ENCODE measurements at places on chromosomes 5 and 9.

- DNase-seq = no peak
Observed at GRCh38 chr5:157184117-157184670, 3.6 kb downstream of the ITK start.

DNA sequence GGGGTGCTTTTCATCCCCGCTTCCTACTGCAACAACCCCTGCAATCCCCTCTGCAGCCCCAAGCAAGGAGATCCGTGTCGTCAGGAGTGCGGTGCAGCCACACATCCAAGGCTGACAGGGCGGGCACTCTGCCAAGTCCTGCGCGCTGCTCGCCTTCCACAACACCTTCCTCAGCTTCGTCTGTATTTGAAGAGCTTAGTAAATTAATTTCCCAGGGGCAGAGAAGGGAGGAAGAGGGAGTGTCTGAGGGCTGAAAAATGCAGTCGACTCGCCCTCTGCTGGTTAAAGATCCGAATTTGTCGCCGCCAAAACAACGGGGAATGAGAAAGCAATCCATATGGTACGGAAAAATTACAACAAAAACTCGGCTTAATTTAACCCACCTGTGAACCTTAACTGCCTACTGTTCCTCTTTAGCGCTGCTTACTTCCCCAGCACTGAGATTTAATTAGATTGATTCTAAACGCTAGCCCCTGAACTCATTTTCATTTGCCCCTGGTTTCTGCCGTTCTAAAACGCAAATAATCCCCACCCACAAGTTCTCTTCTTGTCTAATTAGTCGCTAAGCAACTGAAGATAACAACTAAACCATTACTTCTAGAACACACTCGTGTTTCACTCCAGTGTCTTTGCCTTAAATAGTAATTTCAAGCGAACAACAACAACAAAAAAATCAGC is 10.9 kb upstream of the PCDHB1 start:
- no peak for DNase-seq

DNA sequence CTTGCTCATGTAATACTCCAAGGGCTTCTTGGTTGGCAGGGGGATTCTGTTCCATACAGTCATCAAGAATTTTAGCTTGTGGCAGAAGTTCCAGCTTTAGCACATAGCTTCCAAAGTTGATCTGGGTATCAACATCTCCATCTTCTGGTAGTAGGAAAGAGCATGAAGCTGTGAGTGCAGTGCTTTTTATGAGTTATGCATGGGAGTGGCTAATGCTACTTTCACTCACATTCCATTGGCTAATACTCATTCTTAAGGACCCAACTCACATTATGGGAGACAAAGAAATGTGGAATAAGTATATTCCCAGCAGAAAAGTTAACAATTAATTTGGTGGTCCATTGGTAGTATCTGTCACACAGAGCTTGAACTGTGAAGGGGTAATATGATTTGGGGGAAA is 194.2 kb upstream of the CHD1 start:
- DNase-seq = no peak

DNA sequence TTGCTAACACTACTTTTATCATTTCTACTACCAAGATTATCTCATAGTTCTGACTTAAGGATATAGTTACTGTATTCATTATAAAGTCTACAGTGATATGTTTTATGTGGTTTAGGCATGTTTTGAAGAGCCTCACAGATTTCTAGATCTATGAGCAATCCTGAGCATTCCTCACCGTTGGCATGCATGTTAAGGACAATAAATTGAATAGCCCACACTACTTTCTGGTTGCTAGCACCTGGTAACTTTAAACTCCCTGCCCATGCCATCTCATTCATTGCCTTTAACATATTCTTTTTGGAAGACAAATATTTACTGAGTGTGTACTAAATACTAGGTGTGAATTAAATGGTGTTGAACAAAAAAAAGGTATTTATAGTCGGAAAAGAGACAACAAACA is 868.1 kb upstream of the CDH9 start:
- DNase-seq = no peak

DNA sequence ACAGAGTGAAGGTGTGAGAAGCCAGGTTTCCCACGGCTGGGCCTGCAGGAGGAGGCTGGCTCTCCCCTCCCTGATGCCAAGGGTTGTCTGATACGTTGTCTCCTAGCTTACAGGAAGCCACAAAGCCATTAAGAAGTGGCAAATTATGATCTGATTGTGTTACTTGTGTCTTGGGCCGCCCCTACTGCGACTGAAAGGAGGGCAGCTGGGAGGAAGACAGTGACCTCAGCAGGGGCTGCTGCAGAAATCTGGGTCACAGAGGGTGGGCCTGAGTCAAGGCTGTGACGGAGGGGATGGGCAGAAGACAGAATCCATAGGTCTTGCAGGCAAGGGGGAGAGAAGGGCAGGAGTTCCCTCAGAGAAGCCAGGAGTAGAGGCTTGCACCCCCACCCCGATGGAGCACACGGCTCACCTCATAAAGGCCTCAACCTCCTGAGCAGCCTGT is 145.0 kb downstream of the FSTL4 start:
- no peak for DNase-seq

DNA sequence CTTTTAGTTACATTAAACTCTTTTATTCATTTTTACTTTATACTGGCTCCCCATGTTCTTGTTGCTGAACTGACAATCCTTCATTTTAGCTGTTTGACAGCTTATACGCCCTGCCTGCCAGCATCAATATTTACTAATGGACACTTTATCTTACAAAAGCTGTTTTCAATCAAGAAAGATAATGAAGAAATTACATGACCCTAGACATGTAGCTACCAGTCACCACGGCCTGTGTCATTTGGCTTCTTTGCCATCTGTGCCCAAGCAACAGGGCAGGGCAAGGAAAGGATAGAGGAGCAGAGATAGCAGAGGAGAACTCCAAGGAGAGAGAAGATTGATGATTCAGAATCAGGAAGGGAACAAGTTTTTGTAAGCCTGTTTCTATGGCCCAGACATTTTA is 647.3 kb downstream of the BRINP1 start:
- DNase-seq = no peak

DNA sequence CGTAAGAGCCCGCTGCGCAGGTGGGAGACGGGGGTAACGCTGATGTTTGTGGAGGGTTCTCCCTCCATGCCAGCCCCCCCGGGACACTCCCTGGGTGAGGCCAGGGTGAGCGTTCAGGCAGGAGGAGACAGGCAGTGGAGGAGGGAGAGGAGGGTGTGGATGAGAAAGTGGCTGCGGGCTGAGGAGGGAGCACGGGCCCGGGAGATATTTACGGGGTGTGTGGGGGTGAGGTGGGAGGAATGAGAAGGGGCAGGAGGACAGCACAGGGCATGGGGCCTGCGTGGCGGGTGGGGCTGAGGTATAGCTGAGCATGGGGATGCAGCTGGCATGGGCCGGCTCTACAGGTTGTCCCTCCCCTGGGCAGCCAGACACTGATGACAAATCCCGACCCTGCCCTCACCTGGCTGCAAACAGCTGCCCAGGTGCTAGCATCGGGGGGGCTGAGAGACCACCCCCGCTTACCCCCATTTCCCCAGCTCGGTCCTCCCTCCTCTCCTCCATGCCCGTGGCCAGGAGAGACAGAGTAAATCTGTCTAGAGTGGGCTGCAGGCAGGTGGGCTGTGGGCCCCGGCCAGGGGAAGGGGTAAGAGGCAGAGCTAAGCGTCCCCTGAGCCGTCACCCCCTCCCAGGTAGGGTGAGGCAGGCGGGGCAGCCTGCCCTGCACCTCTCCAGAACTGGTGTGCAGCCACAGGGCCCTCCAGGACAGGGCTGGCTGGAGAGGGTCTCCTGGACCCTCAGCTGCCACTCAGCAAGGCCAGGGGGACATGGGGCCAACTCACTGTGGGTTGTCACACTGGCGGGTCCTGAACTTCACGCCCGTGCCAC is 79.2 kb downstream of the ZNF354C start:
- no peak for DNase-seq

- DNase-seq = no peak
Observed at GRCh38 chr9:92404042-92404836, at the start of gene OGN. TSS of gene OGN (minus strand) at chr9:92404578. CDS start at chr9:92403407, 1,171 bp downstream.
